ENCODE measurements at places on chromosomes 16 and 17.

GRCh38 chr16:82943371-82943770 is 316.6 kb downstream of the CDH13 start:
- DNase-seq = peak; percentile 12

DNA sequence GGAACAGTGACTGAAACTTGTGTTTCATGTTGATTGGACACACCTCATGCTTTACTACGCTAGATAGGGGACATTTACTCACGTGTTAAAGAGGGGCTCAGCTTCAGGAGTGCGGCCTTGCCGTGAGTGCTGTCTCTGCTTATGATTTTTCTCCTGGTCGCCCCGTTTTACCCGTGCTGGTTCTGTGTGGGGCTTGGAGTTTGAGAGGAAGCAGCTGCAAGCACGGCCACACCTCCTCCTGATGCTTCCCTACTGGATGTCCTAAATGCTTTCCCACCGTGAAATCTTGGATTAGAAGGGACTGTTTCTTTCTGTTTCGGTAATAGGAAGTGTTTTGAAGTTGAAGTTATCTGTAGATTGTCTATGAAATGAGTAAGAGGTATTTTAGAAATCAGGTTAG is 54.0 kb upstream of the ZNF750 start:
- DNase-seq = no peak

GRCh38 chr16:52491216-52491615 is 55.7 kb downstream of the TOX3 start:
- no peak for DNase-seq

DNA sequence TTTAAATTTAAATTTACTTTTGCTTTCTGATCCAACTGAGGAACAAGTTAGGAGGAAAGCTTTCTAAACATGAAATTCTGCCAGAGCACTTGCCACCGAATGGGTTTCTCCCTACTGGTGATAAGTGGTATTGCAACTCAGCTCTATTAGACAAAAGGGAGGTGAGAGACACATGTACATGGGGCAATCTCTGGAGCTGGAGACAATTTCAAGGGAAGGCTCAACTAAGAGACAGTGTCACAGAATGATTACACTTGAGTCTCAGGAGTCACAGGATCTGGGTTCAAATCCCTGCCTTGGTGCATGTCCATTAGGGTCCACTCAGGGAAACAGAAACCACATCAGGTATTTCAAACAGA is 37.4 kb downstream of the SOCS1 start:
- peak; percentile 41 for DNase-seq

DNA sequence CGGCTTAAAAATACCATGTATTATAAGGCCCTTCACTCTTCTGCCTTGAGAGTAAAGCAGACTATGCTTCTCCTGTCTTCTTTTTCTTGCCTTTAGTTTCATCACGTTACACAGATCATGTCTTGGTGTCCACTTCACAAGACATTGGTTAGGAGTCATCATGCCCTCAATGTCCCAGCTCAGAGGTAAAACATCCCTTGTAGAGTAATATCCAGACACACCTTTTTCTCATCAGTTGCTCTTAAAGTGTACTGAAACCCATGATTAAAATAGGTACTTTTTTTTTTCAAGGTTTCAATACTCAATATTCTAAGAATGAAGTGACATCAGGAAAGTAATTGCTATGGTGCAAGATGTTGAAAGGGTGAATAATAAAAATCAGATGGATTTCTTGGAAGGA is 267.8 kb downstream of the PMP22 start:
- no peak for DNase-seq

GRCh38 chr17:6796017-6796886 is 20.2 kb downstream of the FBXO39 start:
- no peak for DNase-seq

- DNase-seq = no peak
Observed at GRCh38 chr17:5683241-5683640, 98.9 kb upstream of the NLRP1 start.

DNA sequence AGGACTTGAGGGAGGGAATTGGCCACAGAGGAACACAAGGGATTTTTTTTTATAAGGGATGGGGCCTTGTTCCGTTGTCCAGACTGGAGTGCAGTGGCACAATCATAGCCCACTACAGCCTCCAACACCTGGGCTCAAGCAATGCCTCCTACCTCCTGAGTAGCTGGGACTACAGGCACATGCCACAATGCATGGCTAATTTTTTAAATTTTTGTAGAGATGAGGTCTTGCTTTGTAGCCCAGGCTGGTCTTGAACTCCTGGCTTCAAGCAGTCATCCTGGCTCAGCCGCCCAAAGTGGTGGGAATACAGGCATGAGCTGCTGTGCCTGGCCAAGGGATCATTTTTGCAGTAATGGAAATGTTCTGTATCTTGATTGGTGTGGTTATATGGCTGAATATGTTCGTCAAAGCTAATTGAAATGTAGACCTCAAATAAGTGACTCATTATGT is 56.9 kb downstream of the VMP1 start:
- peak; percentile 59 for DNase-seq

GRCh38 chr16:89721546-89722391 is 432 bp downstream of the ZNF276 start:
- peak; percentile 73 for DNase-seq

DNA sequence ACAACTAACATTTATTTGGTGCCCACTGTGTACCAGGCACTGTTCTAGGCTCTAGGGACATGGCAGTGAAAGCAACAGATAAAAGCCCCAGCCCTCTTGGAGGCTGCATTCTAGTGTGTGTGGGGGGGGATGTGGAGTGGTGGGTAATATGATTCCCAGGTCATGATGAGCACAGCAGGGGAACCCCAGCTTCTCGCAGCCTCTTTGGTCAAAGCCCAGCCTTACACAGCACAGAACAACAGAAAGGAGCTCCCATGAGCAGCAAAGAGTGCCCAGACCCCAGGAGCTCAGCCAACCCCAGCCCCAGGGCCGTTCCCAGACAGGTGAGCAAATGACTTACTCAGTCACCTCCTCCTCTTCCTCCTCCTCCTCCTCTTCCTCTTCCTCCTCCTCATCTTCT is 21.9 kb downstream of the CNGB1 start:
- no peak for DNase-seq

DNA sequence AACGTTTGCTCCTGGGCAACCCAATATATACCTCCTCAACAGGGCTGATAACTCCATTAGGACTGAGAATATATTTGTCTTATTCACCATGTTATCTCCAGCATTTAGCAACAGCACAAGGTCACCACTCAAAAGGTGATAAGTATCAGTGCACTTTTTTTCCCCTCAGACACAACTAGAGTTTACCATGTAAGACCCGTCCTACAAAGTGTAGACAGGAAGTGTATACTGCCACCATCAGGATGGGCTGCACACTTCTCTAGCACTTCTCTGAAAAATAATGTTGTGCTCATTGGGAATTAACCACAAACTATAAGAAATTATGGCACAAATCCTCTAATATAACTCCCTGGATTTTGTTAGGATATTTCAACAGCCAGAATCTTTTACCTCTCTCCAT is 5.7 kb upstream of the VAT1L start:
- DNase-seq = no peak

- DNase-seq = no peak
Observed at GRCh38 chr17:68953340-68953997, 1.7 kb downstream of the ABCA8 start.

DNA sequence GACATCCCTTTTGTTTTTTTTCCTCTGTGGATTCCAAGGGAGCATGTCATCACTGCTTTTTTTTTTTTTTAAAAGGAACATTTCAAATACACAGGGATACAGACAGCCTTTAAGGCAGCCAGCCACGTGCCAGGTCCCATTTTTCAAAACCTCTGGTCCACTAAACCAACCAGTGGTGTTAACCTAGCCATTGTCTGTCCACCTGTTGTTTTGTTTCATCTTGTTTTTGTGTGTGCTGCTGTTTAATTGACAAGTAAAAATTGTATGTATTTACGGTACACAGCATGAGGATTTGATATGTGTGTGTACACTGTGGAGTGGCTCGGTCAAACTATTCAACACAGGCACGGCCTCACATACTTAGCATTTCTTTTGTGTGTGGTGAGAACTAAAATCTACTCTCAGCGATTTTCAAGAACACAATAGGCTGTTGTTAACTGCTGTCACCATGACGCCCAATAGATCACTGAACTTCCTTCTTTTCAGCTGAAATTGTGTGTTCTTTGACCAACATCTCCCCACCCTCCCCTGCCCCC is 19.2 kb downstream of the TMEM114 start:
- peak; percentile 17 for DNase-seq

GRCh38 chr16:51635181-51635580 is 484.1 kb upstream of the SALL1 start:
- no peak for DNase-seq

- DNase-seq = peak; percentile 35
Observed at GRCh38 chr16:55853114-55853513, 20.2 kb upstream of the CES1 start.

- no peak for DNase-seq
Observed at GRCh38 chr16:31002250-31002700, 8.2 kb downstream of the STX1B start.

GRCh38 chr16:8919934-8920462 is 37.8 kb downstream of the LITAFD start:
- DNase-seq = no peak

- DNase-seq = no peak
Observed at GRCh38 chr17:65901394-65901793, 290.5 kb downstream of the CEP112 start.

GRCh38 chr16:54936979-54937670 is 6.5 kb downstream of the IRX5 start:
- peak; percentile 14 for DNase-seq

DNA sequence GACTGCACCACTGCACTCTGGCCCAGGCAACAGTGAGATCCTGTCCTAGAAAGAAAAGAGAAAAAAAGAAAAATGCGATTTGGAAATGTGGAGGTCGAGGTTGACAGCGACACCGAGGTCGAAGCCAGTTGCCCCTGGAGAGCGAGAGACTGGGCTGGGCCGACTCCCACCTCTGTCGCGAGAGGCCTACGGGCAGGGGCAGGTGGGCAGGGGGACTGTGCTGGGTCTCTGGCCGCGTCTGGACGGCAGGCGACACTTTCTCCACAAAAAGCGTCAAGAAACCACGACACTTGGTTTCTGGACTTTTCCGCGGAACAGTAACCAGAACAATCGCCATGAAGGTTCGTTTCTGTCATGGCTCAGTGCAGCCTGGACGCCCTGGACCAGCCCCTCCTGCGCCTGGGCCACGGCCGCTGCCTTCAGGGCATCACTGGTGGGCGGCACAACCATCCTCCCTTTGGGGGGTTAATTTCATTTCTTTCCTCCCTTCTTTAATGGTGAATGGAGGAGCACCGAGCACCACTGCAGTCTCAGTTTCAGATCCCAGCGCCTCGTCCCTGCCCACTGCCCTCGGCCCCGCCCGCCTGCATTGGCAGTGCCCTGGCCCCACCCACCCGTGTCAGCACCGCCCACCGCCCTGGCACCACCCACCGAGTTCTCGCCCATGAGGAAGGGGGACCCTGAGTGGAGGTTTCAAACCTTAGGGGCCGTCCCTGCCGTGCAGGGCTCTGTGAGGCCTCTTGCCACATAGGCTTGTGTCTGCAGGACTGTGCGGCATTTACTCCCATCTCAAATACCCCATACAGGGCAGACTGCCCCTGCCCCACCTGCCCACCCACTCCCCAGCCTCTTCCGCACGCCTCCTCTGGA is 18.5 kb upstream of the CDH15 start:
- DNase-seq = no peak

- peak; percentile 69 for DNase-seq
Observed at GRCh38 chr16:81315271-81316175, 761 bp downstream of the GAN start.

GRCh38 chr17:42313773-42314566 is 25.7 kb downstream of the STAT5A start:
- no peak for DNase-seq

GRCh38 chr16:14369734-14370598 is 260.1 kb downstream of the PARN start:
- peak; percentile 17 for DNase-seq

- no peak for DNase-seq
Observed at GRCh38 chr17:78141437-78142118, 4.6 kb upstream of the C17orf99 start.

DNA sequence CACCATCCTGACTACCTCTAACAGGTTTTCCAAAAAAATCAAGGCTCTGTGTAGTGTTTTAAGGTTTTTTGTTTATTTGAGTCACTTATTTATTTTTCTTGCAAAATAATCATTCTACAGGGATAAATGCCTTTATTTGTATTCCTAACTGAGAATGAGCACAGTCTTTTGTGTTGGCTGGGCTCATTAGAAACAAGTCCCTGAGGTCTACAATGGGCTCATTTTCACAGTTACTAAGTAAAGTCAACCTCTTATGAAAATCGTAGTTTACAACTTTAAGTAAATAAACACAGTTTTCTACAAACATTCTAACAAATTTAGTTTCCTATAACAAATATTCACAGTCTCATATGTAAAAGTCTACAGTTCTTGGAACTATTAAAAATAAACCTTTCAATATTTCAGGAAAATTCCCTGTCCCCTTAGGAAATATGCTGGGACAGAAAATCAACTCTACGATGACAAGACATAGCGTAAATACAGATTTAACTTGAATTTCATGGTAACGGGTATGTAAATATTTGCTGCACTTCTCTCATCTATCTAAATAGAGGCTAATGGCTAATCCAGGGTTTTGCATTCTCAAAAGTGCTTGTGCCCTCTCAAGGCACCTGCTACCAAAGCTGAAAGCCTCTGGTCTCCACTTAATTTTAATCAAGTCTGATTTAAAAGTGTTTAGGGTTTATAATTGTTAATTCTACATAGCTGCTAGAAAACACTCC is 31.5 kb upstream of the CDH5 start:
- no peak for DNase-seq

GRCh38 chr16:83453977-83454376 is 353.8 kb upstream of the HSBP1 start:
- DNase-seq = peak; percentile 23

DNA sequence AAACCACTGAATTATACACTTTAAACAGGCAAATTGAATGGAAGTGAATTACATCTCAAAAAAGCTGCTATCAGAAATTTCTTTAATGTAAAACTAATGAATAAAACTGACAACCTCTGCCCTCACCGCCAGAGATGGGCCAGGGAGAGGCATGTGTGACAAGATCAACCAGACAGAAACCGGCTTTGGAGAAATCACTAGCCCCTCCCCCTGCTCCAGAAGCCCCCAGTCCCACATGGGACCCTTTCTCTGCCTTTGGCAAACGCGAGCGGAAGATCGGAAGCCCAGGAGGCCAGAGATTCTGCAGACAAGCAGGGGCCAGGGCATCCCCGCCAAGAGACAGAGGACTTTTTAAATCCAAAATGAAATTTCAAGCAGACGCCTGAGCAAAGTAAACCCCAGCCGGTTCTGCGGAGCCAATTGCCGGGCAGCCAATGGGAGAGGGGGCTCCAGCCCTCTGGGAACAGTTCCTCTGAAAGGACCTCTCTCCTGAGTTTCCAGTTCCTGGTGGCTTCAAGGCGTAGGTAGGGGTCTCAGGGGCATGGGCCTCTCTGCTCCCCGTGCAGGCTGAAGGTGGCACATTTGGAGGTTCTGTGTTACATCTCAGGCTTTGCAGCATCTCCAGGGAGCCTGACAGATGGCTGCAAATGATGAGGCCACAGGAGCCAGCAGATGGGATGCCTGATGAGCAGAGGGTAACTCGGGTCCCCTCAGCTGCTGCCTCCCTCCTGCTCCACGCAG is 118.1 kb downstream of the GSG1L start:
- DNase-seq = no peak

GRCh38 chr17:27362909-27363308 is 69.0 kb downstream of the WSB1 start:
- DNase-seq = no peak

All from ELR (cell line).